ENCODE measurements at places on chromosomes 2 and 18.

- no peak for DNase-seq
These were observed 203.3 kb downstream of the GBX2 start for GRCh38 chr2:235964787-235965390.

DNA sequence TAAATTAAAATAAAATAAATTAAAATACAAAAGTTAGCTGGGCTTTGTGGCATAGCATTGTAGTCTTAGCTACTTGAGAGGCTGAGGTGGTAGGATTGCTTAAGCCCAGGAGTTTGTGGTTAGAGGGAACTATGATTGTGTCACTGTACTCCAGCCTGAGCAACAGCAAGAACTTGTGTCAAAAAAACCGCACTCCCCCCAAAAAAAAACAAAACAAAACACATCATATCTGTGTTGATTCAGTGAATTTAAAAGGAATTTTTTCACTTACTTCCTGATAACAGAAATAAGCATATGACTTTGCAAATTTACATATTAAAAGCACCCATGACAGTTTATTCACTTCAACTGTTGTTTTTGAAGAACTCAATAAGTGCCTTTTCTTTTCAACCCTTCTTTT, 68.1 kb upstream of the PELI1 start:
- DNase-seq, result no peak

- DNase-seq, result no peak
These were observed 99.0 kb downstream of the RBBP8 start for GRCh38 chr18:23032030-23032582.

- DNase-seq, result no peak
These were observed 8.3 kb downstream of the EHBP1 start for GRCh38 chr2:62713837-62714236.

DNA sequence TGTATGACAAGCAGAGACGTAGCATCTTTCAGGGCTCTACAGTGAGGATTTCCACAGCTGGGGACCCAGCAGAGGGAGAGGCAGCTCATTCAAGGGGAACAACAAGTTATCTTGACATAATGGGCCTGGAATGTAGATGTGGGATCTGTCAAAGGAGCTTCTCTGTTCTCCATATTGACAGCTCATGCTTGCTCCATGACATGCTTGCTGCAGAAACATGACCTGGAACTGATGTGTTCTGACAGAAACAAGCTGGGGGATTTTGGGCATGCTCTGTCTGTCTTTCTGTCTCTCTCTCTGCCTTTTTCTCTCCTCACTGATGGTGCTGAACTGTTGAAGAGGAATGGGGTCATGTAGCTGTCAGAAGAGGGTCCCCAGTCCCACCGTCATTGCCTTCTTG, 79.6 kb downstream of the MMADHC start:
- DNase-seq, result no peak

GRCh38 chr2:162258686-162259085, 15.4 kb upstream of the FAP start:
- no peak for DNase-seq

DNA sequence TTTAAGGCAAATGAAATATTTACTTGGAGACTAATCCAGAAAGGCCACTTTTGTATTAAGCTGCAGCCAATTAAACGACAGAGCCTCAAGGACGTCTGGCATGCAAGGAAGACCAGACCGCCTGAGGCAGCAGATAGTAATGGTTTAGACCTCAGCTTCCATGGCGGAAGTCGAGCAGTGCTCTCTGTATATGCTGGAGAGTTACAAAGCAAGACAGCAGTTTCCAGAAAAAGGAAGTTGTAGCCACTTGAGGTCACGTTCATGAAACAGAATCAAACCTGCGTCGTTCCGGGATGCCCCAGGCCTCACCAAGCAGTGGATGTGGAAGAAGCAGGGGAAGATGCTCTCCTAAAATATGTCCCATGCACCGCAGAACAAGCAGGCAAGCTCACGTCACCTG, 142.0 kb downstream of the PTGR3 start:
- DNase-seq, result no peak

DNA sequence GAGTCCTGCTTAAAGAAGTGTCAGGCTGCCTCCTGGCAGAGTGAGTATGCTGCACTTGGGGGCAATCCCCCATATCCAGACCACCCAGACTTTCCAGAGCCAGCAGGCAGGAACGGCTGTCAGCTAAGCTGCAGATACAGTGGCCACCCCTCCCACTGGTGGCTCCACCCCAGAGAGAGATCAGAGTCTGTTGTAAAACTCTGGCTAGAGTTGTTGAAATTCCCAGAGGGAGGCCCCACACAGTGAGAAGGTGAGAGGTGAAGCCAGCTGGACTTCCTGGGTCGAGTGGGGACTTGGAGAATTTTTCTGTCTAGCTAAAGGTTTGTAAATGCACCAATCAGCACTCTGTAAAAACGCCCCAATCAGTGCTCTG, 533.8 kb upstream of the ACVR2A start:
- no peak for DNase-seq

GRCh38 chr2:104793966-104794365, 59.9 kb upstream of the POU3F3 start:
- no peak for DNase-seq

- no peak for DNase-seq
These were observed 121.5 kb upstream of the SPATS2L start for GRCh38 chr2:200184748-200185627.
